Caki2 (cell line): ENCODE measurements at places on chromosomes 12 and 14. TPM values are rescaled to one million over a fixed set of nuclear protein-coding genes. Genes with fewer than 3 reads are reported as not detected.

- DNase-seq, result no peak
Observed at GRCh38 chr12:28574746-28575592, 384.7 kb downstream of the CCDC91 start.

DNA sequence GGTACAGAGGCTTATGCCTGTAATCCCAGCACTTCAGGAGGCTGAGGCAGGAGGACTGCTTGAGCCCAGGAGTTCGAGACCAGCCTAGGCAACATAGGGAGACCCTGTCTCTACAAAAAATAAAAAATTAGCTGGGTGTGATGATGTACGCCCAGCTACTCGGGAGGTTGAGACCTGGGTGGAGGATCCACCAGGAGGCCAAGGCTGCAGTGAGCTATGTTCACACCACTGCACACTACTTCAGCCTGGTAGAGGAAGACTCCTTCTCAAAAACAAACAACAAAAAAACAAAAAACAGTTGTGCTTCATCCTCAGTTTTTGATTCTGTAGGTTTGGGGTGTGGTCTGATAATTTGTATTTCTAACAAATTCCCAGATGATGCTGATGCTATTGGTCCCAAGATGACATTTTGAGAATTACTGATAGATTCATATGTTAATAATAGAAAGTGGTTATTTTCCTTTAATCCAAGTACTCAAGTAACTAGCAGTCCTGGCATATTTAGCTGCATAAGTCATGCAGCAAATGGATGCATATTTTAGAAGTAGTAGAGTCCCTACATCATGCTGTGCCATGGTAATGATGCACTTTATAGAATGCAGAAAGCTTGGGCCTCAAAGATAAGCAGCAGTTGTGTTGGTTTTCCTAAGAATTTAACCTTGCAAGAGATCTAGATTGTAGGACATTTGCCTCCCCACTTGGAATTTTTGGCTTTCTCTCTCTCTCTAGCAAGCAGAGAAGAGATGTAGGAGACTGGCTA, 76.1 kb upstream of the PAWR start:
- no peak for DNase-seq

- no peak for DNase-seq
Observed at GRCh38 chr14:56211844-56212243, 93.6 kb downstream of the PELI2 start.

- peak; percentile 16 for DNase-seq
Observed at GRCh38 chr14:102922490-102923200, at the start of gene AMN. AMN (plus strand) TSS chr14:102922663; CDS start chr14:102922689, 26 bp downstream.

- DNase-seq, result no peak
Observed at GRCh38 chr14:53126731-53127130, 26.4 kb downstream of the DDHD1 start.

DNA sequence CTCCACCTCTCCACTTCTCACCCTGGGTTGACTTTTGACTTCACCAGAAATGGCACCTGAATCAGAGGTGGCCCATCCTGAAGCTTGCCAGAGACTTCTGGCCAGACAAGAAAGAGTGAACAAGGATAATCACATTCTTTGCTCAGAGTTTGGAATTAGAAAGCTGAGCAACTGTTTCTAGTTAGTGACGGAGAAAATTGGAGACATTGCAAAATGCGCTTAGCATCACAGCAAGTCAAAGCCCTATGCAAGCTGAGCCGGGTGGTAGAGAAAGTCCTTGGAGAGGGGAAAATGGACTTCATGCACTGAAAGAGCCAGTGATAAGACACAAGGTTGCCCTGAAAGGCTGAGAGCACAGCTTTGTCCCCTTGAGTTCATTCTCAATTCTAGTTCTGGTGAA, 161.8 kb downstream of the PAH start:
- DNase-seq, result no peak

DNA sequence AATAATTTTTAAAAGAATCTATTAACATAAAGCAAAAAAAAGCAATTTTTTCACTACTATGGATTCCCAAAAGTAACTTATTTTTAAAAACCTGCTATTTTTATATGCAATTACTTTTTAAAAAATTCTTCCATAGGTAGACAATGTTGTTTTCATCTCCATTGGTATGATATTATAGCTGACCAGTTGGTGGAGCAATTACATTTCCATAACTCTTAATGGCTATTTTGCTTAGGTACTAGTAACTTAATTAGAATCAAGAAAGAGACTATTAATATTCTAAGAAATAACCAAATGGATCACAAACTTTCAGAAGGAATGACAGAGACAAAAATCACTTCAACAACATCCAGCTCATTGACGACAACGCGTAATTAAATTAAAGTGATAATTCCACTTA, 64.7 kb upstream of the PTCSC3 start:
- no peak for DNase-seq

DNA sequence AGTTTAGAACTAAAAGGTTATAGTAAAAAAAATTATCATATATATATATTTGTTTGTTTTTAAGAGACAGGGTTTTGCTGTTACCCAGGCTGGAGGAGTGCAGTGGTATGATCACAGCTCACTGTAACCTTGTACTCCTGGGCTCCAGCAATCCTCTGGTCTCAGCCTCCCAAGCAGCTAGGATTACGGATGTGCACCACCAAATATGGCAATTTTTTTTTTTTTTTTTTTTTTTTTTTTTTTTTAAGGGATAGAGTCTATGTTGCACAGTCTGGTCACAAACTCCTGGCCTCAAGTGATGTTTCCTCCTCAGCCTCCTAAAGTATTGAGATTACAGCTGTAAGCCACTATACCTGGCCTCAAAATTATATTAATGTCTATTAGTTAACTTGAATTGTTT, 48.7 kb downstream of the PAPLN start:
- no peak for DNase-seq

GRCh38 chr14:59566725-59567124, 9.9 kb downstream of the CCDC175 start:
- DNase-seq, result no peak

GRCh38 chr14:79294499-79294898, 916.8 kb downstream of the DIO2 start:
- no peak for DNase-seq

Gene TRHDE
- 26.0 and 36.2 TPM in 2 replicates for total RNA-seq

Gene LHX5
- not detected in 2 replicates for total RNA-seq

Gene PYM1
- 36.1 and 62.7 TPM in 2 replicates for total RNA-seq

Gene MUCL1
- not detected in 2 replicates for total RNA-seq
